ENCODE measurements at places on chromosomes 1 and 21.

DNA sequence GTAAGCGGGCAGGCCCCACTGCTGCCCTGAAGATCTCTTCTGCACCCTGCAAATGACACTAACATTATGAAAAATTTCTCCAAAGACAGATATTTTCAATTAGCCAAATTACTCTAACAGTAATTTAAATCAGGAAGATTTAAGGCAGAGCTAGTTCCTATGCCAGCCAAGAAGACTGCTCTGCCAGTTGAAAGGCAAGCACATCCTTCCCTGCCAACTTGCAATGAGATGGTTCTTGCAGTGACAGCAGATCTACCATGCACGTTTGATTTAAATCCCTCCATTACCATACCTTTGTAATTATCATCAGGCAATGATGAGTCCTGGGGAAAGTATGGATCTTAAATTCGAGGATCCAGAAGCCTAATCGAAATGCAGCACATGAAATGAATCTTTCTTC, 76.5 kb downstream of the SAMSN1 start:
- no peak for DNase-seq

DNA sequence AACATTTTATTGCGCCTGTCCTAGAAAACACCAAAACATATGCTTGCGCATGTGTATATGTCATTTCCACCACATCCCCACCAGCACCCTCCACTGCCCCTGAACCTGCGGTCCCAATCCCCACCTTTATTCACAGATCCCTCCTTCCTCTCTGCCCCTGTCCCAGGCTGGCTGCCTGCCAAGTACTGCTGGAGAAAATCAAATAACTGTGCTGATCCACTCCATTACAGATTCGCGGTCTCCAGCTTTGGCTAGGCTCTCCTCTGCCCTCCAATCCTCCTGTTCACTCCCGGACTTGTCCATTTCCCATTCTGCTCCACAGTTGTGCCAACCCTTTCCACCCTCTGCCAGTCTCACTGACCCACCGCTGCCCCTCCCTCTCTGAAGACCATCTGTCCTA, 59.3 kb upstream of the GJB5 start:
- DNase-seq: peak; percentile 61

DNA sequence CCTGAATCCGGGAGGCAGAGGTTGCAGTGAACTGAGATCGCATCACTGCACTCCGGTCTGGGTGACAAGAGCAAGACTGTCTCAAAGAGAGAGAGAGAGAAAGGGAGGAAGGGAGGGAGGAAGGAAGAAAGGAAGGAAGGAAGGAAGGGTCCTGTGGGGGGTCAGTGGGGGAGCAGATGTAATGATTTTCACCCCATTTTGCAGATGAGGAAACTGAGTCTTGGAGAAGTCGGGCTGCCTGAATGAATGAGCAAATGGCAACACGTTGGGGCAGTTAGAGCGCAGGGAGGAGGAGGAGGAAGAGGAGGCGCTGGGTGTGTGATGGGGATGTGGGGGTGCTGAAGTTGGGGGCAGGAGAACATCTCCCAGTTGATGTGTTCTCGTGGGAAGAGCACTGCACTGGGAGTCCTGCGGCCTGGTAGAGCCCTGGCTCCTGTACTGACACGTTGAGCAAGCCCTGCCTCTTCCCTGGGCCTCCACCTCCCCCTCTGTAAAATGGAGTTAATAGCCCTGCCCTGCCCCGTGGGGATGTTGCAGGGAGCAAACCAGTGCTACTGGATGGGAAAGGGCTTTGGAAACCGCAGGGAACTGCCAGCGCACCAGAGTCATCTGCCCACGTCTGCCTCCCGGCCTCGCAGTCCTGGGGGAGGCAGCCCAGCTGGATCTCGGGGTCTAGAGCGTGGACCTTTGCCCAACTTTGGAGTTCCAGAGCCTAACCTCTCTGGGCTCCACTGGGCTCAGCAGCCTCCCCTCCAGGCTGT, 103.2 kb upstream of the CASZ1 start:
- DNase-seq: no peak

GRCh38 chr1:159826441-159827101, at the start of gene SLAMF8:
Gene SLAMF8 (plus strand): TSS chr1:159826873. CDS start chr1:159826899, 26 bp downstream.
- no peak for DNase-seq

- no peak for DNase-seq
Measured at GRCh38 chr1:119626011-119626545, 22.0 kb downstream of the ZNF697 start.

DNA sequence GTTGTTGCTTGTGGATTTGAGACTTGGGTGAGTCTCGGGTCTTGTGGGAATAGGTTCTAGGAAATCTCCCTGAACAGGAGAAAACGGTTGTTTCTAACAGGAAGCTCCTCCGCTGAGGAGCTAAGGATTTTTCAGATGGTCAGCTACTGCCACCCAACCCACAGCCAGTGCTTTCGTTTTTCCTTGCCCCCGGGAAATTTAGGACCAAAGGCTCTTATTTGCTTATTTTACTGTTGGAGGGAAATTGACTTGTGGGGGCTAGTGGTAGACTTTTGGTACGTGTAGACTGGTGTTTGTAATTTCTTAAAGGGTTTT, 792 bp downstream of the SNX7 start:
- DNase-seq: no peak

- DNase-seq: no peak
Measured at GRCh38 chr1:215603319-215603718, 36.2 kb downstream of the KCTD3 start.

- no peak for DNase-seq
Measured at GRCh38 chr21:38041493-38041892, 125.2 kb upstream of the KCNJ6 start.

DNA sequence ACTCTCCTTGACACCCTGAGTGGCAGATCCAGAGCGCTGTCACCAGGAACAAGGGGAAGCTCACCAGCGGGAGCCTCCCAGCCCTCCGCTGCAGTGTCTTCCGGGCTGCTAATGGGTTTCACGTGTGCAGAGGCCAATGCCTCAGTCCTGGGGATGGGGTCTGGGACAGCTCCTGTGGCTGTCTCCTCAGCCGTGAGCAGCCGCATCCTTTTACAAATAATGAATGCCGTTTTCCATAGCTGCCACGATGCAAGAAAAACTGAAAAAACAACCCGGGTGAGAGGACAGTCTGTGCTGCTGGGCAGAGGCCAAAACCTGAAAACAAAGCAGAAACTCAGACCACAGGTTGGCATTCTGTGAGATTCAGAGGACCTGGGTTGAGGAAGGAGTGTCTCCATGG, 212.2 kb upstream of the RAB4A start:
- DNase-seq: peak; percentile 65

DNA sequence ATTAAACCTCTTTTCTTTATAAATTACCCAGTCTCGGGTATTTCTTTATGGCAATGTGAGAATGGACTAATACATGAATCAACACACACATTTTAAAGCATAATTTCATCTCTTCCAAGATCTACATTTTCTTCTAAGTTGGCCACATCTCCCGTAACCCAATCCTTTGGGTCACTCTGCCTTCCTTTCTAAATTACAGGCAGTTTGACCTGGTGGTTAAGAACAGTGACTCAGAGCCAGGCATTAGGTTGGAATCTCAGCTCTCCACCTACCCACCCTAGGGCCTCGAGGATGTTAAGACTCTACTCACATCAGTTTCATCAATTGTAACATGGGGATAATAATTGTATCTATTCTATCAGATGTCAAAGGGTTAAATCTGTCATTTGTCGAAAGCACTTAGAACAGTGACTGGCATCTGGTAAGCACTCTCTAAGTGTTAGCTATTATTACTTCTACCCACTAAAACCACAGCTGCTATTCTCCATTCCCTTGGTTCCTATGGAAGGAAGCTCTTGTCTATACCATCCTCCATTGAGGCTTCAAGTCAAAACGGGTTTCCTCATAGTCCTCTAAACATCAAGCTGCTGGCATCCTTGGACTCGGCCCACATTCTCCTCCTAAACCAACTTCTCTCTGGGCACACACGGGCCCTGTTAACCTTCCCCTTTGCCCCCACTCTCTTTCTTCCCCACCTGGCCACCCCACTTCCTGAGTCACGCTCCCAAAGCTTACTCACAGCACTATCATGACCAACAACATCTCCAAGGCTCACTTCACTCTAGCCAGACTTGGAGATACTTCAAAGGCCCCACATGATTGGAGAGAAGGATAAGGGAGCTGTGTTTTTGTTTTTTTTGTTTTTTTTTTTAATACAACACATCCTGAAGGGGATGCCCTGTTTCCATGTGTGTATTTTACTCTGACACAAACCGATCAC, 116.9 kb downstream of the TGFBR3 start:
- no peak for DNase-seq

DNA sequence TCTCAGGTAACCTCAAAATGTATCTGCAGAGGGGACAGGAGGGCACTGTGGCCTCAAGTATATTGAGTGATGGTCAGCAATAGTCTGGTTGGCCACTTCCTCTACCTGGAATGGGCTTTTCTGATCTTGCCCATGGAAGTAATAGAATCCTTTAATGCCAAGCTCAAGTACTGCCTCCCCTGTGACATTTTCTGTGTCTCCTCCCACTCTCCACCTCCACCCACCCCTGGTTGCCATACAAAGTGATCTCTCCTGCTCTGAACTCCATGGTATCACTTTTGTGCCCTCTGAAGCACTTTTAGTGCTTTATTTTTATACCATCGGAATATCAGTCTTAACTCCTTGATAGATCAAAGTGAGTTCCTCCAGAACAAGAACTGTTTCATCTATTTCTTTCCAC, 9.2 kb upstream of the NOS1AP start:
- no peak for DNase-seq

GRCh38 chr1:161791904-161792655, 26.0 kb downstream of the ATF6 start:
- no peak for DNase-seq

GRCh38 chr1:11550664-11551283, 71.8 kb downstream of the DISP3 start:
- no peak for DNase-seq

- no peak for DNase-seq
Measured at GRCh38 chr1:215276582-215276981, 194.0 kb downstream of the KCNK2 start.

GRCh38 chr1:164688791-164689190, 129.8 kb downstream of the PBX1 start:
- no peak for DNase-seq

- DNase-seq: no peak
Measured at GRCh38 chr1:201515895-201516294, 9.0 kb upstream of the CSRP1 start.

GRCh38 chr1:206538086-206538770, 30.9 kb downstream of the RASSF5 start:
- no peak for DNase-seq

DNA sequence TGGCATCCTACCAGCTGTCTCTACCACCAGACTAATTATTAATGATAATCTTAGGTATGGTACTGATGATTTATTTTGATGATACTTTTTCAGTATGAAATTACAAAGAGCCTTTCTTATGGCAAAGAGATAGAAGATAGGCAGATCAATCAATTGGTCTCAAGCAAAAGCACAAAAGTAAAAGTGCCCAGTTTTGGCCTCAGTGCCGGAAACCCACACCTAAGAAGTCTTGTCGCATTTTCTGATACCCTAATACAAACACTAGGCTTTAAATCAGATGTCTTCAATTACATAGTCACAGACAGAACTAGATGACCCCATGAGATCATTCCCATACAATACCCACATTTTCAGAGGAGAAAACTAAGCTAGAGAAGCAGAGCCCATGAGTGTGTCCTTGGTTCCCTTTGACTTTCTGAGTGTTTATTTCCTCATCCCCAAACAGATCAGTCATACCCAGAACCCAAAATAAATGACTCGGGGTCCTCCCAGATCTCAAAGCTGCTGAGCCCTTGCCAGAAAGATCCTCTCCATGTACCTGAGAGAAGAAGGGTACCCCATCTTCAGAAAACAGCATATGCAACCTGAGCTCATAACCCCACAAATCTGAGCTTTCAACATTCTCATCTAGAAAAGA, 7.7 kb downstream of the ITPKB start:
- DNase-seq: no peak

- DNase-seq: no peak
Measured at GRCh38 chr1:50452700-50453099, 29.5 kb upstream of the DMRTA2 start.

GRCh38 chr21:39187141-39187540, 3.9 kb upstream of the PSMG1 start:
- no peak for DNase-seq

DNA sequence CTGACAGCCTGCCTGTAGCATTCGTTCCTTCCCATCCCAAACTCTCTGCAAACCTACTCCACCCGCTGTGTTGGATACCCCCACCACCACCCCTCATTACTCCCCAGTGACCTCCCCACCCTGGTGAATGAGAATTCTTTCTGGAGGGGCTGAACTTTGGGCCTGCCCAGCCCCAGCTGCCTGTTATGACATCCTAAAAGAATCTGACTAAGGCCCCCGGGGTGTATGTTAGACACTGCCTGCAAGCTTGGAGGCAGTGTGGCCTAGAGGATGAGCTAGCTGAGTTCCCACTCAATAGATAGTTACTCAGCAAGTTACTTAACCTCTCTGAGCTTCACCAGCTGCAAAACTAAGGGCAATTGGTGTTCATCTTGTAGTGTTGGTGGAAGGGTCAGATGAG, 110.2 kb upstream of the FGGY start:
- no peak for DNase-seq

- DNase-seq: no peak
Measured at GRCh38 chr1:28197682-28198415, 21.4 kb upstream of the PTAFR start.

DNA sequence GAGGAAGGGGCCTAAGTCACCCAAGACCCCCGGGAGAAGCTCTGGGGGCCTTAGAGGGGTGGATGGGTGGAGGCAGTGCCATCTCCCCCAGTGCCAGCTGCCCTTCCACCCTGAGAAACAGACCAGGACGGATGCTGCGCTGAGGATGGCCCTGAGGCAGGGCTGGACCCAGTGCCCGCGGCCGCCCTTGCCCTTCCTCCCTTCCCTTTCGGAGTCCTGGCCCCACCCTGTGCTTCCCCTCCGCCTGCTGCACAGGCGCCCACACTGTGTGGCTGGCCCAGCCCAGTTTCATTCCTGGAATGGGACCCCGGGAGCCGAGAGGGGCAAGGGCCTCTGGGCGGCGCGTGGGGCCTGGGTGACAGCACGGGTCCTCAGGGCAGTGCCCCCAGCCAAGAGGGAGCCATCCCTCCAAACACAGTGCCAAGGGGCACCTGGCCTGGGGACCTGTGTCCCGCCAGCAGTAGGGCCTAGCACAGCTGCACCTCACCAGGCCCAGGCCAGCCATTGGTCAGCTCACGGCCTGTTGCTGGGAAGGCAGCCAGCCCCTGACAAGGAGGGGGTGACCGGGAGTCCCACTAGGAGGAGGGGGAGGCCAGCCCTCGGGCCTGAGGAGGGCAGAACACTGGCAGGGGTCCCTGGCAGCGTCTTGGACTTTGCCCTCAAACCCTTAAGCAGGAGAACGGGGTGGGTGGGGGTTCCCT, 13.4 kb upstream of the SKI start:
- no peak for DNase-seq

DNA sequence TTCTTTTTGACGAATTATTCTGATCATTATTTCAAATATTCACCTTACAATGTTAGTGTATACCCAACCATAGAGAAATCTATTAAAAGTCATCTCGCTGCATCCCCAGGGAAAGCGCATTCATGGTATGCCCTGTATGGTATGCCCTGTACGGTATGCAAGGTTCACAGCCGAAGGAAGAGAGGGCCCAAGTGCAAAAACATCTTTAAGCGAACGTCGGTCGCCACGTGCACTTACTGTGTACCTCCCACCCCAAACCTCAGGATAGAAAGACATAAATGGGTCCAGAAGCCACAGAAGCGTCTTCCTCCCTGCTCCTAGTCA, 14.4 kb downstream of the HLX start:
- DNase-seq: no peak
